ENCODE measurements at places on chromosomes 6 and 20. TPM values are rescaled to one million over a fixed set of nuclear protein-coding genes. Genes with fewer than 3 reads are reported as not detected.
A peak's percentile ranks its signal among the peaks of the same experiment; 100 is the strongest.

NEURL2 gene
- 0.39 TPM for total RNA-seq

HLA-DOA gene
- not detected for total RNA-seq

TUBB2B gene
- total RNA-seq = 8.6 TPM

SLC17A1 gene
- total RNA-seq = not detected

MDFI gene
- total RNA-seq = not detected

DCDC2 gene
- total RNA-seq = not detected

SERINC3 gene
- total RNA-seq = 54.8 TPM

SLC35D3 gene
- not detected for total RNA-seq

CAPN11 gene
- total RNA-seq = not detected

DNA sequence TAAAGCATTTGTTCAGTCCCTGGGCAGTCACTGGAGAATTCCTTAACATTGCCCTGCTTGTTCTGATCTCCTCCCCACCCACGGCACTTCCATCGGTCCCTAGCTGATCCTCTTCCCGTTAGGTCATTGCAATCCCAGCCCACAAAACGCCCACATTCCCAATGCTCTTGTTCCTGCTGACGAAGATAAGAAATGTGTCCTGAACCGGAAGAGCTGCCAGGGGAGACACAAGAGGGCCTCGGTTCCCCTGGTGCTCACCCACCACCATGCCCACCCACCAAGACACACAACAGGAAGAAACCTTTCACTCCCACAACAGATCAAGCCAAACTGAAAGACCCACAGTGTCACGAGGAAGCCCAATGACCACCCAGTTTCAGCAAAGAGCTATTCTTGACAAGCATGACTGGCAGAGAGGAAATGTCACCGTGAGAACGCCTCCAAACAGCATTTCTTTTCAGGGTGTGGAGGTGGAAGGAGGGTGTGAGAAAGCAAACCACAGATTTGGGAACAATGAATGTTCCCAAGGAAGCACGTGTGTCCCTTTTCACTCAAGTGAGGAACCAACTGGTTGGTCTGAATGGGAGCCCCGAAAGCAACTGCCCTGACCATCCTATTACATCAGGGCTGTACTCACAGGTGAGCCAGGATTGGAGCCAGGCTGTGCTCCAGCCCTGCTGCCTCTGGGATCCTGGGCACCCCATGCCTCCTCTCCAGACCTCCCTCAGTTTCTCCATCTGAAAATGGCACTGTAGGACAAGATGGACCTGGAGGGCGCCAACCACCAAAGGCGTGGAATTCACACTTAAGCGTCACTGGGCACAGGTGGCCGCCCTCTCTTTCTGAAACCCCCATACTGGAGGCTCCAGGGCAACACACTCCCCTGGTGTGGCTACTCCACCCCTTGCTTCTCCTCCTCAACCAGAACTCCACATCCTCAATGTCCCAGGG is 97.5 kb downstream of the ZMYND8 start:
- DNase-seq = no peak

GRCh38 chr6:96792561-96793190 is 44.6 kb downstream of the GPR63 start:
- DNase-seq = no peak

DNA sequence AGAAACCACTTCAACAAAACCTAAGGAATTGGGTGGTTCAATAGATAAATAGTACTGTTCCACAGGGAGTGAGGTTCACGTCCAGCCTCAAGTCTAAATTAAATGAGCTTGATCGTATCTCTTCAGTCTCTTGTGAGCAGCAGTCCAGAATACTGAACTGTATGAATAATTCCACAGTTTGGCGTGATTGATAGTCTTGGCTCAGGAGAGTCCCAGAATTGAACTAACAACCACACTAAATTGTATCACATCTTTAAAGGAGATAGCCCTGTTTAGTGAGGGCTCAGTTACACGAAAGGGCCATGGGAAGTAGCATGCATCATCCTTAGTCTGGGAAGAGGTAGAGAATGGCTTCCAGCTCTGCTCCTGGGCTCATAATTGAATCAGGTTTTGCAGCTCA is 224.6 kb downstream of the PACRG start:
- no peak for DNase-seq

DNA sequence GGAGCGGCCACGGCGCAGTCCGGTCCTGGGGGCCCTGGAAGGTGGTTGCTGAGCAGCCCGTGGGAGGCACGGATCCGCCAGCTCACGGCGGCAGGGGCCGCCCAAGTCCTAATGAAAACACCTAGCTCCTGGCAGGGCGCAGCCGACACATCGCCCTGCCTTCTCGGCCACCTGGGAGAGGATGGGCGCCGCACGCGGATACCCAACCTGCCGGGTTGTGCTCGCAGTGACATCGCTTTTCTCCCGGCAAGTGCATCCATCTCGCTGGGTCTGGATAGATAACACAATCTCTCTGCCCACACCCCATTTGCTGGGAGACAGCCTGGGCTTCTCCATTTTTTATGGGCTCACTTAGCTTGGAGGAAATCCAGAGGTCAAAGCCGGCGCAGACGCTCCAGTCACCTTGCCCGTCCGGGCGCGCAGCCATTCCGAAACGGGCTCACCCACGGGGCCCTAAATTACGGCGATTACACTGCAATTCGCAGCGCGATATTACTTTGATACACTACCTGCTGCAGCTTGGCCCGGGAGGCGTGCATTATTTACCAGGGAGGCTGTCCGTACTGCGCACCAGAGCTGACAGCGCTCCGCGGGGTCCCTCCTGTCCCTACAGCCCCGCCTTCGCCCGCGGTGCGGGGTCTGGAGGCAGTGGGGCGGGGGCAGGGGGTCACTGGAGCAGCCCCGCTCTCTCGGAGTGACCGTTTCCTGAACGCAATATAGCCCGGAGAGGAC is 36.2 kb upstream of the CCDC167 start:
- no peak for DNase-seq

GRCh38 chr6:93792746-93793145 is 373.4 kb upstream of the EPHA7 start:
- DNase-seq = no peak

- no peak for DNase-seq
These were observed 28.7 kb downstream of the FRMD1 start for GRCh38 chr6:168050225-168050880.

GRCh38 chr6:136284909-136285308 is 4.7 kb downstream of the BCLAF1 start:
- no peak for DNase-seq

DNA sequence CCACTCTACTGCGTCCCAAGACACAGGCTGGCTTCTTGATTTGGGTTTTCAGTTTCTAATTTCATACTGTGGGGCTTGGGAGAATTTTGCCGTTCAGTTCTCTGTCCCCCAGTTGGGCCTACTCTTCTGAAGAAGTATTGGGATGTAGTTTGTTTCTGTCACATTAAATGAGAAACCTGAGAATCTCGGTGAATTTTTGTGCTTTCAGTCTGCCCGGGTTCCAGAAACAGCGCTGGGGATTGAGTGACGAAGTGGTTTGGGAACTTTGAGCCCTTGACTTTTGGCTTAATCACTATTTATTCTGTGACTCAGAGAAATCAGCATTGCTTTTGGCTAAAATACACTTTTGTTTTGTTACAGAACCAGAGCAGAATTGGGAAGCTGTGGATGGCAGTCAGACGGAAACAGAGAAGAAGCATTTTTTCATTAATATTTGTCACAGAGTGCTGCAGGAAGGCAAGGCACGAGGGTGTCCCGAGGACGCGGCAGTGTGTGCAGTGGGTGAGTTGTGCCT is 74.0 kb downstream of the IGF2R start:
- DNase-seq = peak; percentile 55

- DNase-seq = no peak
These were observed 448.5 kb downstream of the FRK start for GRCh38 chr6:115612216-115612615.

DNA sequence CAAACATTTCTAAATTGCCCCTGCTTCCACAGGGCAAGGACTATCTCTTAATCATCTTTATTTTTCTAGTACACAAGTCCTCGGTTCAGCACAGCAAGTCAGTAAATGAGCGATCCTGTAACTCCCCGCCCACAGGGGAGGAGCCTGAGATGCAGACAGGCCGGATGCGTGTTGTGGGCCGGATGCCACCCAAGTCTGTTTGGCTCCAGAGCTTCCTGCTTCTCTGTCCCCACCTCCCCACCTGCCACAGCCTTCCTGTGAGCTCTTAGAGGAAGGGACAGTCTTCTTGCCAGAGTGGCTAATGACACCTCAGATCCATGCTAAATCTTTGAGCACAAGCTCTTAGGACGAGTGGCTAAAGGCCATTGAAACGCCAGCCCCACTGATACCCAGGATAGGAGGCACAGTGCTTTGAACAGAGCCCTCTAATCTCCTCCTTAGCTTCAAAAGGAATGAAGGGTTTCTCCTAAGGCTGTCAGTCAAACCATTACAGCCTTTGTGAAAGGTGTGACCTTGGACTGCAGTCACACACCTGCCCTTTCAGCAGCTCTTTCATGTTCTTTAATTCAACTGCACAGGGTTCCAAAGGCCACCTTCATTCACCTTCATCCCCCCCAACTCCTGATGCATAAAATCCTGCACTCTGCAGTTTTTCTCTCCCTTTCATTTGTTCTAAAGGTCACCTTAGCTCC is 264.3 kb downstream of the TFAP2C start:
- peak; percentile 26 for DNase-seq

- no peak for DNase-seq
These were observed 11.1 kb downstream of the TMEM74B start for GRCh38 chr20:1173698-1174097.

- DNase-seq = no peak
These were observed 65.5 kb upstream of the PRL start for GRCh38 chr6:22362361-22362760.

DNA sequence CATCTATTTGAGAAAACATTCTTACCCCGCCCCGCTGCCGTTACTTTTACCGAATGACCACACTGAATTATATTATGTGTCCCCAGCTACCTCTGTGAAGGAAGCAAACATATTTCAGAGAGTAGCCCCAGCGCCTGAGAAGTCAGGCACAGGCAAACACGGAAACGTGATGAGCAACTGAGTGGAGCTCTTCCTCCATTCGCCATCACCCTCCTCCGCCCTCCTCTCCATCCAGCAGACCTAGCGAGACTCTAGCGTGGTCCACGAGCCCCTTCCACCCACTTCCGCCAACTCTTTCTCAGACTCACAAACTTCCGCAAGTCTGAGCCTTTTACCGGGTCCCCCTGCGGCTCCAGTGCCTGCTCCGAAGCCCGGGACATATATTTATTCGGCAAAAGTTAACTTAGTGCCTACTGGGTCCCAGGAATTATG is 582 bp downstream of the SNRPB start:
- DNase-seq = peak; percentile 48

GRCh38 chr20:7505835-7506221 is 434.4 kb downstream of the HAO1 start:
- DNase-seq = no peak

GRCh38 chr6:157322792-157323254 is 496 bp downstream of the TMEM242 start:
- peak; percentile 89 for DNase-seq

- no peak for DNase-seq
These were observed 291.0 kb downstream of the ZFAND3 start for GRCh38 chr6:38110481-38110971.

DNA sequence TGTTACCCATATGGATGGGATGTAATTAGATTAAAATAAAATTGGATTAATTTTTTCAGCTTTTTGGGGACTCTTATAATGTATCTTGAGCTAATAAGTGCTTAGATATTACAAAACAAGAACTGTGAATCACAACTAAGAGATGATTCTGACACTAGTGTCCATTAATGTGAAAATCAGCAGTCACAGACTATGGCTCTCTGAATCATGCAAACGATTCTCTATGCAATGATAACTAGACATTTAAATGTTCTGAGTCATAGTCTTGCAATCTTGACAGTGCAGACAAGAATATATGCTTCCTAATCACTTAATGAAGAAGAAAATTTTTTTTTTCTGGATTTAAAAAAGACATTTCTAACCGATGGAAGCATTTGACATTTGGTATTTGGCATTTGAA is 82.2 kb upstream of the OPRM1 start:
- DNase-seq = no peak

GRCh38 chr6:108113557-108114519 is 39.3 kb upstream of the OSTM1 start:
- DNase-seq = peak; percentile 29

- peak; percentile 48 for DNase-seq
These were observed 214.7 kb downstream of the TFAP2C start for GRCh38 chr20:56843817-56844216.

DNA sequence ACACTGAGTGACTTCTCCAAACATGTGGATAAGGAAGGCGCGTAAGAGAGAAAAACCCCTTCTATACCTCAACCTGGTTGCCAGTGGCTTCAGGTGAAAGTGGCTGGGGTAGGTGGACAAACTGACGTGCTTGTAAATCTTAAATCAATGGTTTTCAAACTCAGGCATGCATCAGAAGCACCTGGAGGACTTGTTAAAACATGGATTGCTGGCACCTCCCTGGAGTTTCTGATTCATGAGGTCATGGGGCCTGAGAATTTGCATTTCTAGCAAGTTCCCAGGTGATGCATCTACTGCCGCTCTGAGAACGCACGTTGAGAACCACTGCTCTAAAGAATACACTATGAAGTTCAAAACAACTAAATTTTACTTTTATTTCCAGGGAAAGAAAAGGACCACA is 31.9 kb upstream of the TAB2 start:
- no peak for DNase-seq

- no peak for DNase-seq
These were observed 107.5 kb upstream of the TBX18 start for GRCh38 chr6:84871925-84872324.

- DNase-seq = peak; percentile 23
These were observed 595 bp downstream of the FBXO5 start for GRCh38 chr6:152981989-152982903.

DNA sequence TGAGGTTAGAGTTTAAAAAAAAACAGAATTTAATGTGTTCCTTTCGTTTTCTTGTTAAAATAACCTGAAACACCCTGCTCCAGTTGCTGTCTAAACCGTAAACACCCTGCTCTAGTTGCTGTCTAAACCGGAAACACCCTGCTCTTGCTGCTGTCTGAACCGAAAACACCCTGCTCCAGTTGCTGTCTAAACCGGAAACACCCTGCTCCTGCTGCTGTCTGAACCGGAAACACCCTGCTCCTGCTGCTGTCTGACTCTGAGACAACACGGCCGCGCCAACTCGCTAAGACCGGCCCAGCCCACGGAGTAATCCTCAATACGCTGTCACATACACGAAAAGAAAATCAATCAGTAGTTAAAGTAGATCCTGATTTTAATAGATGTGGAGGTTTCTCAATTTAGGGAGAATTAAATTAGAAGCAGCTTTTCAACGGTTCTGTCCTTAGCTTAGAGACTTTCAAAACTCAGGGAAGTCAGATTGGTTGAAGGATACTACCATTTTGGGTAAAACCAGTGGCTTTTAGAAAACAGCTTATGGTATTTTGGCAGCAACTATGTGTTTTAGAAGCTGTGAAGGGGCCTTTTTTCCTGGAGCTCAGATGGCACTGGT is 98.3 kb downstream of the RAMACL start:
- no peak for DNase-seq

DNA sequence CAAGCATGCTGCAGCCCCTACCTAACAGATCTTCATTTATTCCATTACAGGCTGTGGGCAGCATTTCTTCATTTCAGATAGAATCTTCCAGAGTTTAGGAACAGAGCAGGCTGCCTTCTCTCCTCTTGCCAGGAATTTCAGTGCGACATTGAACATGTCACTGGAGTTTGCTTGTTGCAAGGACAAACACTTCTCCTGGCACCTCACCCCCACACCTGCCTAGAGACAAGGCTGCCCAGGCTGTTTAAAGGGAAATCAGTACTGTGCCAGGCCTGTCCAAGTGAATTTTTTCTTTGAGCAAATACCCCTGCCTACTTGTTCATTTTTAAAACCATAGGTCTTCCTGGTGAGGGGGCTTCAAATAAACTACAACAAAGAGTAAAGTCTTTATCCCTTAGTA is 594.1 kb downstream of the PTPRT start:
- no peak for DNase-seq

- no peak for DNase-seq
These were observed 12.7 kb downstream of the MANEA start for GRCh38 chr6:95589826-95590570.

- no peak for DNase-seq
These were observed 197.2 kb upstream of the THEMIS start for GRCh38 chr6:128098000-128098581.

Data from MG63 (cell line).